ENCODE measurements at places on chromosomes 2 and 18. TPM values are rescaled to one million over a fixed set of nuclear protein-coding genes. Genes with fewer than 3 reads are reported as not detected.

DNA sequence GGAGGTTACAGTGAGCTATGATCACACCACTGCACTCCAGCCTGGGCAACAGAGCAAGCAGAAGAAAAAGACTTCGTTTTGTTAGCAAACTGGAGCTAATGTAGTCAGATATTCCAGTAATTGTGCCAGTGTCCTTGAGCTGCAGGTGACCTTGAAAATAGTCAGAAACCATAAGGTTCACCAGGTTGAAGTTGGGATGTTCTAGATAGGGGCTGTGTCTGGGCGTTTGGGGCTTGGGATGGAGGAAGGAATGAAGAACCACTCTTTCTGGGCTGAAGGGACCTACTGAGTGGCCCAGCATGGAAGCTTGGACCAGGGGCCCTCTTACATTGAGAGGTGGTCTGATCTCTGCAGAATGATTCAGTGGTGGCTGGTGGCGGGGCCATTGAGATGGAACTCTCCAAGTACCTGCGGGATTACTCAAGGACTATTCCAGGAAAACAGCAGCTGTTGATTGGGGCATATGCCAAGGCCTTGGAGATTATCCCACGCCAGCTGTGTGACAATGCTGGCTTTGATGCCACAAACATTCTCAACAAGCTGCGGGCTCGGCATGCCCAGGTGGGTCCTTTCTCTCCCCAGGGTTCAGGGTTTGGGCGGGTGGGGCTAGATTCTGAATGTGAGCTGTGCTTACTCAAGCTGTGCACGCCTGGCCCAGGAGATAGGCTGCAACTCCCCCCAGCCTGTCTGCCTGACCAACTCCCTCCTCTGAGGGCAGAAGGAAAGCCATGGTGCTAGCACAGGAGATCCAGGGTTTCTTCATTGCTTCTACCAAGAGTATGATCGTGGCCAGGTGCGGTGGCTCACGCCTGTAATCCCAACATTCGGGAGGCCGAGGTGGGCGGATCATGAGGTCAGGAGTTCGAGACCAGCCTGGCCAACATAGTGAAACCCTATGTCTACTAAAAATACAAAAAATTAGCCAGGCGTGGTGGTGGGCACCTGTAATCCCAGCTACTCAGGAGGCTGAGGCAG, 17.1 kb downstream of the CCT7 start:
- DNase-seq, result no peak
- H3K4me1 ChIP-seq, result no peaks in the 10 kb centered on the region
- H3K4me3 ChIP-seq, result no peak overlapping the region
- no peaks in the 10 kb centered on the region for H3K27me3 ChIP-seq

DNA sequence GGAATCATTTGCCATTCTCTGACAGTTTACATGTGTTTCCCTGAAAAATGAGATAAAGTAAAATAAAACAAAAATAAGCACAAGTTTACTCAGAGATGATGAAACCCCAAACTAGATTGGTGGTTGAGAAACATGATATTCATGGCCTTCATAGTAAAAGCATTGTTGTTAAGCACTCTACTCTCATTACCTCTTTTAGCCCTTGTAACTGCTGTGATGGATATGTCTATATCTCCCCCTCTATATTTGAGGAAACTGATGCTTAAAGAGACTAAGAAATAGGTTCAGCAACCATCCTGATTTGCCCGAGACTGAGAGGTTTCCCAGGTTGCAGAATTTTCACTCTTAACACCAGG, 33.9 kb upstream of the GALNT3 start:
- no peaks in the 10 kb centered on the region for H3K36me3 ChIP-seq
- no peak overlapping the region for H3K4me3 ChIP-seq
- DNase-seq, result no peak
- H3K27ac ChIP-seq, result no peak overlapping the region

DNA sequence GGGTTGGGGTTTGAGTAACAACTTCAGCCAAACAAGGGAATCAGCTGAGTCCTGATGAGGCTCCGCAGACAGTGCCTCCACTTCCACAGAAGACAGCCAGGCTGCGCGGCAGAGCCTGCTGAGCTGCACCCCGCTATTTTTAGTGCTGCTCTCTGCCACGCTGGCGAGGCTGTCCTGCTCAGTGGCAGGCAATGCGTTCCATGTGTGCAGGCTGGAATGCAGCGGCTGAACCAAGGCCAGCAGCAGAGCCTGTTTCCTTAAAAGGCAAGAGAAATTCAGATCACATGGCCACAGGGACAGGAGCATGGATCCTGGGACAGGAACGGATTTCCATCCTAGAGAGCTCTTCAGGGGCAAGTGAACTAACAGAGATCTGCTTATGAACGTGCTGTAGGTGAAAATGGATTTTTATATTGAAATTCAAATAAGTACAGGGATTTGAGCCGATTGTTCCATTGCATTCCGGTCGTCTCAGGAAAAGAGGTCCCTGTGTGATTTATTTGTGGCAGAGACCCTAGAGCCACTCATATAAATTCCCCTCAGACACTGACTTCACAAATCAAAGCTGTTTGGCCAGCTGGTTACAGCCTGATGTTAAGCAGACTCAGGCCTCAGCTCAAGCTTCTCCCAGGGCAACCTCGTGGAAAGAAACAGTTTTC, 98.7 kb downstream of the COL6A3 start:
- DNase-seq, result peak; percentile 90
- peaks cover 38% of the 10 kb centered on the region for H3K4me1 ChIP-seq
- no peaks in the 10 kb centered on the region for H3K27me3 ChIP-seq
- H3K4me3 ChIP-seq, result no peak overlapping the region
- H3K27ac ChIP-seq, result peak overlapping the region; percentile 94

DNA sequence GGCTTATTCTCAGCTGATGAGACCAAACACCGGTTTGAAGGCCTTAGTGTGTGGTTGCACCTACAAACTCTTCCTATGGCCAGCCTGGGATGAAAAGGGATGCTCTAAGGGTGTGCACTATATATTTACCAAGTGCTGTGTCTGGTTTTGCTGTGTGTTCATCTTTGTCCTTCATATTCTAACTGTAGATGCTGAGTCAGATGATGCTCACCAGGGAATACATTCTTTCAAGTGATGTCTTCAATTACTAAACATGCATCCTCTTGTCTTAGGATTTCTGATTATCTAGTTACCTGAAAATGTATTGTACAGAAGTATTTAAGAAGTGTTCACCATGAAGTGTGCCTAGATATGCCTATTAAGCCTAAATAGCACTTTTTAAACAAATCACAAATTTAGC, 1111.6 kb upstream of the ZEB2 start:
- no peaks in the 10 kb centered on the region for H3K36me3 ChIP-seq
- no peak for DNase-seq
- H3K27me3 ChIP-seq, result no peaks in the 10 kb centered on the region
- peaks cover 6% of the 10 kb centered on the region for H3K4me1 ChIP-seq
- H3K27ac ChIP-seq, result no peak overlapping the region

GRCh38 chr18:44680273-44681075, at the start of gene SETBP1:
SETBP1 (plus strand) TSS chr18:44680888; CDS start chr18:44701347, 20,459 bp downstream.
- H3K4me3 ChIP-seq, result no peak within 1 kb of the TSS
- DNase-seq, result no peak
- no peaks in the 10 kb centered on the region for H3K36me3 ChIP-seq
- H3K27me3 ChIP-seq, result no peaks in the 10 kb centered on the region
- peak within 1 kb of the TSS; percentile 74 for H3K27ac ChIP-seq

GRCh38 chr2:98463988-98464771, 19.5 kb downstream of the INPP4A start:
- H3K36me3 ChIP-seq, result no peaks in the 10 kb centered on the region
- H3K4me1 ChIP-seq, result peaks cover 41% of the 10 kb centered on the region
- H3K27me3 ChIP-seq, result no peaks in the 10 kb centered on the region
- DNase-seq, result no peak
- H3K27ac ChIP-seq, result no peak overlapping the region

SLC40A1 gene
- 21.7 TPM for total RNA-seq
